CD4-positive, alpha-beta T cell treated with Interleukin-2 at 100 ng/mL for 4 hours (primary cell): ENCODE measurements at places on chromosomes 1 and 21.
A peak's percentile ranks its signal among the peaks of the same experiment; 100 is the strongest.

- no peak for DNase-seq
These were observed 37.9 kb upstream of the TENT5C start for GRCh38 chr1:117567976-117568375.

DNA sequence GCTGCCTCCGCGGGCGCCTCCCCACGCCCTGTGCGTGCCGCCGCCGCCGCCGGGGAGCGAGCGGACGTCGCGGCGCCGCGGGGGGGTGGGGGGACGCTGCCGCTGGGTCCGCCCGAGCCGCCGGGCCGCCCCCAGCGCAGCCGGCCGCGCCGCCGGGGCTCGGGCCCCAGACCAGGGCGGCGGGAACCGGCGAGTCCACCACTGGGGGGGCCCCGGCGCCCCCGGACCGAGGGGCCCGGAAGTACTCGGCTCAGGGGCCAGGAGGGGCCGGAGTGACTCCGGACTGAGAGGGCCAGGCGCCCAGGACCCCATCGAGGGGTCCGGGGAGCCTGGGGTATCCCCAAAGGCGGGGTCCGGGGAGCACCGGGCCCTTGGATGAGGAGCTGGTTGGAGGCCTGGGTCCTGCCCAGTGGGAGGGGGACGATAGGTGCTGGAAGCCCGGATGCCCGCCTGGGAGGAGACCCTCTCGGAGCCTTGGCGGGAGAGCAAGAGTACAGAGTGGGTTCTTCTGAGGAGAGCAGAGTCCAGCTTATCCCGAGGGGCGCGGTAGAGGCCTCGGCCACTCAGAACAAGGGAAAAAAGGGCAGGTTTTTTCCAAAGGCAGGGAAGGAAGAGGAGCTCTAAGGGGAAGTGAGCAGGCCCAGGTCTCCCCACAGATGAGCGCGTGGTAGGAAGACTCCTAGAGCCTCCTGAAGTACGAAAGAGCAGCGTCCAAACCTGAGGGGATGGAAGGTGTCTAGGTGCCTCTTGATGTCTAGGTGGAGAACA is 556 bp downstream of the GMEB1 start:
- DNase-seq, result peak; percentile 10

DNA sequence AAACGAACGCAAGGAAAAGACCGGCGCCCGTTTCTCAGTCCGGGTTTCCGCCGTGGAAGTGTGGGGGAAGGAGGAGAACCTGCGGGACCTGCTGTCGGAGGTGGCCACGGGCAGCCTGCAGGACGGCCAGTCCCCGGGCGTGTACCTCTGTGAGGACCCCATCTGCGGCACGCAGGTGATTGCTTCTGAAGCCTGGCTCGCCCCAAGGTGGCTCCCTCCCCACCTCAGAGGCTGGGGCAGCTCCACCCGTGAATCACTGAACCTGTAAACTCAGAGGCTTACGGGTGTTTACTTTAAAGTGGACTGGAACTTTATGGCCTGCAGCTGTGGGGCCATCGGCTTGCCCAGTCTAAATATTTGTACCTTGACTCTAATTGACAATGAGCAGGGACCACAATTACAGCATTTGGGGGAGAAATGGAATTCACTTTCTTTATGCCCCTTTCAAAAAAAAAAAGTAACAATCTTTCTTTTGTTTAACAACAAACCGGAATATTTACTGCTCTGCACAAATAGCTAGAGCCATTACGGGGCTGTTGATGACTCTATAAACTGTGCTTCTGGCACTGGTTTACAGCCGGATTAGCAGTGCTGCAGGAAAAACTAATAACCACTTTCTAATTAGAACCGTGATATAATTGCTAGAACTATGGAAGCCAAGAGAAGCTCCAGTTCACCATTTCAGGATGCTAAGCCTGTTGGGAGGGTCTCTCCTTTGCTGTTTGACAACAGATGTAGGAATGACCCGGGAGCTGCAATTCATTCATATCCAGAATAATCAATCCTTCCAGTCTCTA is 454.8 kb downstream of the KIF26B start:
- DNase-seq, result no peak

DNA sequence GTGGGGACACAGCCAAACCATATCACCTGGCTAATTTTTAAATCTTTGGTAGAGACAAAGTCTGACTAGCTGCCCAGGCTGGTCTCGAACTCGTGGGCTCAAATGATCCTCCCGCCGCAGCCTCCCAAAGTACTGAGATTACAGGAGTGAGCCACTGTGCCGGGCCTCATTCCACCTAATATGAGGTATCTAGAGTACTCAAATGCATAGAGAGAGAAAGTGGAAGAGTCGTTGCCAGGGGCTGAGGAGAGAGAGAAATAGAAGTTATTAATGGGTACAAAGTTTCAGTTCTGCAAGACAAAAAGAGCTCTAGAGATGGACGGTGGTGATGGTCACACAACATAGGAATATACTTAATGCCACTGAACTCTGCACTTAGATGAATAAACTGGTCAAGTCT is 119.6 kb downstream of the TOMM20 start:
- no peak for DNase-seq

DNA sequence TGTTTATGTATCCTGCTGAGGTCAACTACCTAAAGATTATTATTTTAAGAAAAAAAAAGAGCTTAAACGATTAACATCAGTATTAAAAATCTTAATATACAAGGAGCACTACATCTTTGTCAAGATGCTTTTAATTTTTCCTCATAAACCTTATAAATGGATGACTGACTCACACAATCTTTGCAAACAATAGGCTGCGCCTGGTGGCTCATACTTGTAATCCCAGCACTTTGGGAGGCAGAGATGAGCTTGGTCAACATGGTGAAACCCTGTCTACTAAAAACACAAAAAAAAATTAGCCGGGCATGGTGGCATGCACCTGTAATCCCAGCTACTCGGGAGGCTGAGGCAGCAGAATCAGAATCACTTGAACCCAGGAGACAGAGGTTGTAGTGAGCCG is 1.7 kb downstream of the KHDC4 start:
- no peak for DNase-seq

GRCh38 chr1:159229260-159229885 is 24.7 kb downstream of the ACKR1 start:
- DNase-seq, result no peak

DNA sequence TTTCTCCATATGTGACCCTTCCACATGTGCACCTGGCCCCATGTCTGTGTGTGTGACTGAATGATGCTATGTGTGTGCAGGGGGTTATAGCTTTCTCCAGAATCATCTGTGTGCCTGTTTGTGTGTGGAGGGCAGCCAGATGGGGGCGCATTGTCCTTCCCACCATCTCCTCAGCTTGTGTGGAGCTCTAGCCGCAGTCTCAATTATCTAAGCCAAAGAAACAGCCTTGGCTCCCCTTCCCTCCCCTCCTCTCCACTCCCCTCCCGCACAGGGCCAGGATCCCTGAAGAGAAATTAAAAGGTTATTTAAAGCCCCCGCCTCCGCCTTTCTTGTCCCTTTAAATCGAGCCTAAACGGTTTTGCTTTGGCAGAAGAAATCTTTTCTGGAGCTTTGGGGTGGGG is 1.8 kb upstream of the DMBX1 start:
- no peak for DNase-seq

- DNase-seq, result no peak
These were observed 140.8 kb downstream of the CHRM3 start for GRCh38 chr1:239527051-239527693.

DNA sequence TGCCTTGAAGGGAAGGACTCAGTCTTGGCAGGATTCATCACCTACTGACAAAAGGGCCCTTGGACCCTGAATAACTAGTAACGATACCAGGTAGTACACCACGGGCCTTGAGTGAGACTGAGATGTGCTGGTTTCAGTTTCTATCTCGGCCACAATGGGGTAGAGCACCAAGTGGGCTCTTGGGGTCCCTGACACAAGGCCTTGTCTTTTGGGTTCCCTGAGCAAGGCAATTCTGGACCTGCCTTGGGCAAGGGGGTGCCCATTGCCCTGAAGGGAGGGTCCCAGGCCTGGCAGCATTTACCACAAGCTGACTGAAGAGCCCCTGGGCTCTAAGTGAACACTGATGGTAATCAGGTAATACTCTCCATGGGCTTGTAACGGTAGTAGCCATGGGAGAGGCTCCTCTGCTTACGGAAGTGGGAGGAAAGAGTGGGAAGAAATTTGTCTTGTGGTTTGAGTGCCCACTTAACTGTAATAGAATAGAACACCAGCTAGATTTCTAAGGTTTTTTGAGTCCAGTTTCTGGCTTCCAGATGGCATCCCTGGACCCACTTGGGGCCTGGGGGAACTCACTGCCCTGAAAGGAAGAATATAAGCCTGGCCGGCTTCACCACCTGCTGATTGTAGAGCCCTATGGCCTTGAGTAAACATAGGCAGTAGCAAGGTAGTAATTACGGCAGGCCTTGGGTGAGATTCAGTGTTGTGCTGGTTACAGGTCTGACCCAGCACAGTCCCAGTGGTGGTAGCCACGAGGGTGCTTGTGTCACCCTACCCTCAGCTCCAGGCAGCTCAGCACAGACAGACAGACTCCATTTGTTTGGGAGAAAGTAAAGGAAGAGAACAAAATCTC is 58.5 kb downstream of the WDR4 start:
- no peak for DNase-seq

GRCh38 chr1:67823615-67824014 is 9.7 kb downstream of the GNG12 start:
- DNase-seq, result no peak

DNA sequence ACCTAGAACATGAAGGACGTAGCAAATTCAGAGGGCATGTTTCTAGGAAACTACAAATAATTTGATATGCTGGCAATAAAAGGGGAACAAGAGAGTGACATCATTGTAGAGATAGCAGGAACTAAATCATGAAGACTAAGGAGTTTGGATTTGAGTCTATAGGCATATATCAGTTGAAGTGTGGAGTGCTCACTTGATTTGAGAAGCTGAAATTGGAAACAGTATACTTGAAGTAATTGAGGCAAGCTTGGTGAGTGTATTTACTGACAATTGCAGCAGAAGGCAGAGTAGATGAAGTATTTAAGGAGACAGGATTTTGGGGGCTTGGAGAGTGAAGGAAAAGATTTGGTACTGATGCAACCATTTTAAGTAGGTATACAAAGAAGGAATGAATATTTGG is 6.4 kb upstream of the TMCO2 start:
- DNase-seq, result no peak

DNA sequence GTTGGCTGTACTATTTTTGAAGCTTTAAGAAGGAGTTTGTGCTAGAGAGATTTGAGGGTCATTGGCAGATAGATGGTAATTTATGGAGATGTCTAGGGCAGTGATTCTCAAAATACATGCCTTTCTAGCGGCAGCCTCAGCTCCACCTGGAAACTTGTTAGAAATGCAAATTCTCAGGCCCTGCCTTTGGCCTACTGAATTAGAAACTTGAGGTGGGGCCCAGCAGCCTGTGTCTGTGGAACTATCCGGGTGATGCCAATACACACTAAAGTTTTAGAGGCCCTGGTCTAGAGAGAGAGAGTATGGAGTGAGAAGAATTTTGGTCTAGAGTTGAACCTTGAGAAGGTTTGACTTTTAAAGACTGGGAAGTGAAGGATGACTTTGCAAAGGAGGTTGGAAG is 82.5 kb downstream of the CDC14A start:
- DNase-seq, result no peak

GRCh38 chr21:35565204-35565611 is 495.1 kb downstream of the SETD4 start:
- DNase-seq, result no peak

- DNase-seq, result no peak
These were observed 58.5 kb downstream of the FOXO6 start for GRCh38 chr1:41419584-41420295.

- no peak for DNase-seq
These were observed 23.2 kb upstream of the LRRC52 start for GRCh38 chr1:165520646-165521045.

DNA sequence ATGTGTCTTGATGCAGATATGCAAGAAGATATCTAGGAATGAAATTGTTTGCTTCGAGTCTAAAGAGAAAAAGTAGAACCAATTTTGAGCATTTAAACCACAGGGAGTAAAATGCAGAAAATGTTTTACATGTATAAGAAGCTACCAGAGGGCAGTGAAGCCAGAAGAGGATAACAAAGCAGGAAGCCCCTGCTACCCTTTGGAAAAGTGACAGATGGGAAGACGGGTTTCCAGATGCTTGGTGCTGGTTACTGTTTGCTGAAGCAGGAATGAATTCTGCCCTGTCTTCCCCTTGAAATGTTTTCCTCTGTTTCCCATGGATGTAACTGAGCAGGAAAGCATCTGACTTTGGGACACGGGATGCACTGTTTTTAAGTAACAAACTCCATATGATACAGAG is 822.2 kb downstream of the MRPL39 start:
- DNase-seq, result no peak

- no peak for DNase-seq
These were observed 24.7 kb downstream of the TRIM62 start for GRCh38 chr1:33157131-33157530.

DNA sequence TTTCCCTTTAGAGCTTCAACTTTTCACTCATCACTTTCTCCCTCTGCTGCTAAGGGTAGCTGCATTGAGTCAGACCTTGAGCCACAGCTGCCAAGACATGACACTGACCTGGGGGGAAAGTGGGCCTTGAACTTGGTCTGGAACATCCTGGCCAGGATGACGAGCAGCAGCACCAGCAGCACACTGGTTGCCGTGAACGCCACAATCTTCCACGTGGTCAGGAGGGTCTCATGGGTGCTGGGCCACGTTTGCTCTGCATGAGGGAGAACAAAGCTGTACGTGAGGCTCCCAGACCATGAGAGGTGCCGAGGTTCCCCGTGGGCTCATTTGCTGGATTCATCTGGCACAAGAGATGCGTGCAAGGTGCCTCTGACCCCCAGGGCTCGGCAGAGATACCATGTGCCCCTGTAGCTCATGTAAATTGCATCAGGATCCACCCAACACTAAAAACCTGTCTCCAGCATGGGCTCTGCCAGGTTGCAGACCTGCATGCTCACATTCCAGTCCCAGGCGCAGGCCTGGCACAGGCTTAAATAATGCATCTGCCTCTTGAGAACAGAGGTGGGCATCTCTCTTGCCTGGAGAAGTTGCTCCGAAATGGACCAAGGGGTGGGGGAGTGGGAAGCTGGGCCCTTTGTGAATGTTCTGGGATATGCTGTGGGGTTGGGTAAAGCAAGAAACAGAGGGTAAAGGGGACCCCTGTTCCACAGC is 84.6 kb upstream of the TLR5 start:
- no peak for DNase-seq

DNA sequence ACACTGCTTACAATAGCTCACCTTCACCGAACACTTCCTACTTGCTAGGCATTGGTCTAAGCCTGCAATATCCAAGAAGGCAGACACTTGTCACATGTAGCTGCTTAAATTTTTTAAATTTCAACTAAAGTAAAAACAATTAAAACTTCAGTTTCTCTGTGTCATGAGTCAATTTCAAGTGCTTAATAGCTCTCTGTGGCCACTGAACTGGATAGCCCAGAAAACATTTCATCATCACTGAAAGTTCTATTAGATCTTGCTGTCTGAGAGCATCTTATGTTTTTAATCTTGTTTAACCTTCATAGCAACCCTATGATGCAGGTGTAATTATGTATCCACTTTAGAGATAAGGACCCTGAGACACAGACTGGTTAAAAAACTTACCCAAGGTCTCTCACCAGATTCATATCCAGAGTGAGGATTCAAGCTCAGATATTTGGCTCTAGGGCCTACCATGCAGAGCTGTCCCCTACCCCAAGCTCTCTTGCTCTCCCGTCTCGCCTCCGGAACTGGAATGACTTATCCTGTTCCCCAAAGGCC is 2.6 kb upstream of the FCRL6 start:
- no peak for DNase-seq
